ENCODE measurements at places on chromosomes 6 and 20. TPM values are rescaled to one million over a fixed set of nuclear protein-coding genes. Genes with fewer than 3 reads are reported as not detected.

DNA sequence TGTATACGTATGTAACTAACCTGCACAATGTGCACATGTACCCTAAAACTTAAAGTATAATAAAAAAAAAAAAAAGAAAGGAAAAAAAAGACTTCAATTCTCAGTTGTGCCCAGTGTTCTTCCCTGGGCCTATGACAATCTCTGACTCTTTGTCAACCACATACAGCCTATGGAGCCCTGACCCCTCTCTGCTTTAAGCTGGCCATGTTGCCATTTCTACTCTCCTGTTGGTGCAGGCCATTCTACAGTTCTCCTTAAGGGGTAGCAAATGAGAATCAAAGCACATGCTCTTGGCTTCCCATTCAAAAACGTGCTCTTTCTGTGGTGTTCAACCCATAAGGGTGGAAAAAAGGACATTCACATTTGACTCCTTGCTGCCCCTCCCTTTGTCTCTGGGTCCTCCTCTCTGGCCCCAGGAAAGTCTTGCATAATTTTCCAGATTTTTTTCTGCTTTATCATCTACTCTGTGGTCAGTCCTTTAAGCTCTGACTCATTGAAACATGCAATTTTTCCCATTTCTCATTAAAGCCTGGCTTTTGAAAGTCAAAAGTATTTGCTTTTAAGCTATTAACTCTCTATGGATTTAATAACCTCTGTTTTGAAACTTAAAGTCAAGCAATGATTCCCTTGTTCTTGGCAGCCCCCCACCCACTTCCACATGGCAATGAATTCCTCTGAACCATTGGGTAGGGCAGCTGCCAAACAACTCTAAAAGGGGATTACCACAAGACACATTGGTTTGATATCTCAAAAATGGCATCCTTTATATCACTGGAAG is 208.6 kb upstream of the MCHR2 start:
- peaks cover 2% of the 10 kb centered on the region for H3K27me3 ChIP-seq
- no peak overlapping the region for H3K27ac ChIP-seq
- H3K36me3 ChIP-seq = no peaks in the 10 kb centered on the region
- no peak for DNase-seq
- no peak overlapping the region for H3K4me3 ChIP-seq
- no peaks in the 10 kb centered on the region for H3K4me1 ChIP-seq

Gene SLC17A4
- total RNA-seq = not detected

Gene MYCT1
- not detected for total RNA-seq

DNA sequence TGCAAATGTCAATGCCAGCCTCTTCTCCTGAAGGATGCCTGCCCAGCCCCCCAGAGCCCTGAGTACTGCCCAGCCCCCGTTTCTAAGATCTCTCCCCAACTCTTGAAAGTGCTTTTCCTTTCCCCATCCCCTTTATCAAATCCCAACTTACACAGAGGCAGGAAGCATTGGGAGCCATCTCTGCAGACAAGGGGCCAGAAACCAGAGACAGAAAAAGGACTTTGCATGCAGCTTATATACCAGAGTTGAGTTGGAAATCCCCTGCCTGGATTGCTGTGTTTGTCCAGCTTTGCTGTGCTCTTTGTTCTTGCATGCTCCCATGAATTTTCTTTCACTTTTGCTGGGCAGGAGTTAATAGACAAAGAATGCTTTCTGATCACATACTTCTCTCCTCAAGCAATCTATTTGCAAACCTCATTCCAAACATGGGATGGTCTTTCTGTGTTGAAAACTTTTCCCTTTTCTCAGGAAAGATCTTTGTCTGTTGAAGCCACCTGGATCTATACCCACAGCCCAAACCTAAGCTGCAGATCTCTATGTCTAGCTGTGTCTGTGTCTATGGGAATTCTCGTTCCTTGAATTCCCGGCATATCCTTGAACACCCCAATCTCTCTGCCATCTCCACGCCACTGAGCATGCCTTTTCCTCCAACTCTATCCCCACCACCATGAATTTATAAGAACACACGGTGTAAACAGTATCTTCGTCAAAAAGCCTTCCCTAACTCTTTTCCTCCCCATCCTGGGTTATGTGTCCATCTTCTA is at the start of gene UBD:
Gene UBD (minus strand): TSS at position 209 of the 764 bp plus-strand sequence. CDS start 31 bp downstream, at position 178.
- no peak within 1 kb of the TSS for H3K27ac ChIP-seq
- DNase-seq = no peak
- H3K4me3 ChIP-seq = no peak within 1 kb of the TSS
- H3K4me1 ChIP-seq = peaks cover 7% of the 10 kb centered on the region

GRCh38 chr20:24665741-24666191 is 196.3 kb downstream of the SYNDIG1 start:
- H3K27me3 ChIP-seq = no peaks in the 10 kb centered on the region
- no peaks in the 10 kb centered on the region for H3K4me1 ChIP-seq
- no peaks in the 10 kb centered on the region for H3K36me3 ChIP-seq
- DNase-seq = no peak

All from activated CD4-positive, alpha-beta memory T cell treated with anti-CD3 and anti-CD28 coated beads, Interleukin-2, amount 10 ng/mL, durations not matched to agents 7 days and 5 days (primary cell).